ENCODE measurements at places on chromosomes 4 and X.

- no peak for DNase-seq
Measured at GRCh38 chr4:30181512-30181911, 538.7 kb upstream of the PCDH7 start.

- DNase-seq: no peak
Measured at GRCh38 chr4:177283167-177283566, 26.5 kb upstream of the NEIL3 start.

GRCh38 chr4:37620176-37620575, 66.0 kb downstream of the RELL1 start:
- DNase-seq: no peak

GRCh38 chrX:22699581-22700091, 300.1 kb upstream of the DDX53 start:
- peak; percentile 3 for DNase-seq

DNA sequence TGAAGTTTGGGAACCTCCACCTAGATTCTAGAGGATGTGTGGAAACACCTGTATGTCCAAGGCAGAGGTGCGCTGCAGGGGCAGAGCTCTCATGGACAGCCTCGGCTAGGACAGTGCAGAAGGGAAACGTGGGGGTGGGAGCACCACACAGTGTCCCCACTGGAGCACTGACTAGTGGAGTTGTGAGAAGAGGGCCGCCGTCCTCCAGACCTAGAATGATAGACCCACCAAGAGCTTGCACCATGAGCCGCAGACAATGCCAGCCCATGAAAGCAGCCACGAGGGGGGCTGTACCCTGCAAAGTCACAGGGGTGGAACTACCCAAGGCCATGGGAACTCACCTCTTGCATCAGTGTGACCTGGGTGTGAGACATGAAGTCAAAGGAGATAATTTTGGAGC, 274.5 kb upstream of the FMR1 start:
- no peak for DNase-seq

GRCh38 chr4:6773616-6774540, 8.6 kb upstream of the KIAA0232 start:
- DNase-seq: no peak

DNA sequence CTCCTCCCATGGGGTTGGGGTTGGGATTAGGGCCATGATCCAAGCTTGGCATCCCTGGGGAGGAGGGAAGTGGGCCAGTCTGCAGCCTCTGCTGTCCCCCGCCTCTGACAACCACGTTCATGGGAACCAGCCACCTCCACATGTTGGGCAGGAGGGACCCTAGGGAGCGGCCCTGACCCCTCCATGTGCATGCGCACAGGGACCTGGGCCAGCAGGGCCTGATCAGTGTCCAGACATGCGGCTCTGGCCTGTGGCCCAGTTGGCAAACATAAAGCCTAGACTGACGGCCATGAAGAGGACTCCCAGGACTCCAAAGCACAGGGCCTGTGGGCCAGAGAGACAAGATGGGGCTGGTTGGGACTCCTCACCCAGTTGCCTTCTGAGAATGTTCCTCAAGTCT, 11.3 kb downstream of the SLC38A5 start:
- DNase-seq: no peak

GRCh38 chrX:132853040-132853439, 105.4 kb downstream of the HS6ST2 start:
- DNase-seq: no peak

DNA sequence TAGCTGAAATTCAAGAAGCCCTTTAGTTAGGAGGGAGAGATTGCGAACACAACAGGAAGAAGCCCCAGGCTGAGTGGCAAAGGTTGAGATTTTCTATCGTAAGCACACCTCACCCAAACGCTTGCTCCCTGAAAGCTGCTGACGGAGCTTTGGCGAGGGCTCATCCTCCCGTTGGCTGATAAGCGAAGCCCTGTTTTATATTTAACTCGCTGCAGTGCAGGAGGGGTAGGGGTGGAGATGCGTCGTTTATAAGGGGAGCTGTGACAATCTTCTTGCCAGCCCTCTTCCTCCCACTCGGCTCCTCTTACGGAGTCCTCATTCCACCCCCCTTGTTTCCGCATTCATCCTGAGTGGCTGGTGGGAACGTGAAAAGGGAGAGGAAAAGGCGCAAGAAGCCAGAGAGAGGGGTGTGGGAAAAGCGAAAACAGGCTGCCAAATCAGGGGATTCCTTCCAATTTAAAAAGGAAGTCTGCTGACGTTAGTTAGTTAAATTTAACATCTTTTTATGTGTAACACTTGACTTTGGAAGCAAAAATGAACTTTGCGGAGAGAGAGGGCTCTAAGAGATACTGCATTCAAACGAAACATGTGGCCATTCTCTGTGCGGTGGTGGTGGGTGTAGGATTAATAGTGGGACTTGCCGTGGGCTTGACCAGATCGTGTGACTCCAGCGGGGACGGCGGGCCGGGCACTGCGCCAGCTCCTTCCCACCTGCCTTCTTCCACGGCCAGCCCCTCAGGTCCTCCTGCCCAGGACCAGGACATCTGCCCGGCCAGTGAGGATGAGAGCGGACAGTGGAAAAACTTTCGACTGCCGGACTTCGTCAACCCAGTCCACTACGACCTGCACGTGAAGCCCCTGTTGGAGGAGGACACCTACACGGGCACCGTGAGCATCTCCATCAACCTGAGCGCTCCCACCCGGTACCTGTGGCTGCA, at the start of gene ENPEP:
ENPEP (plus strand) TSS at position 275 of the 938 bp plus-strand sequence; CDS start at position 535, 260 bp downstream.
- peak; percentile 86 for DNase-seq

GRCh38 chr4:74202062-74202586, 44.2 kb downstream of the MTHFD2L start:
- DNase-seq: no peak

GRCh38 chr4:54572152-54572542, 85.6 kb upstream of the KIT start:
- no peak for DNase-seq

DNA sequence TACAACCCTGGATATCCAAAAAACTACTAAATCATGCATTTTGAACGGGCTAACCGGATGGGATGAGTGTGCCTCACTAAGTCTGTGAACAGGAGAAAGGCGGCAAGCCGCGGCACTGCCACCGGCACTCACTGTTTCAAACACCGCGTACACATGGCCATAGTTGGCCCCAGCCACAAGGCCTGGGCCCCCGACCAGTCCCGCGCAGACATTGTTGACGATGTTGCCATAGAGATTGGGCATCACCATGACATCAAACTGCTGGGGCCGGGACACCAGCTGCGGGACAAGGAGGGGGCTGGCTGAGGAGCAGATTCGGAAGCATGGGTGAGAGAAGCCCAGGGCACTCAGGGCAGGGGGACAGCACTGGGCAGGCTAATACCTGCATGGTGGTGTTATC, 5.8 kb downstream of the SRPK3 start:
- DNase-seq: no peak

GRCh38 chr4:11710453-11711093, 281.9 kb upstream of the HS3ST1 start:
- DNase-seq: no peak

DNA sequence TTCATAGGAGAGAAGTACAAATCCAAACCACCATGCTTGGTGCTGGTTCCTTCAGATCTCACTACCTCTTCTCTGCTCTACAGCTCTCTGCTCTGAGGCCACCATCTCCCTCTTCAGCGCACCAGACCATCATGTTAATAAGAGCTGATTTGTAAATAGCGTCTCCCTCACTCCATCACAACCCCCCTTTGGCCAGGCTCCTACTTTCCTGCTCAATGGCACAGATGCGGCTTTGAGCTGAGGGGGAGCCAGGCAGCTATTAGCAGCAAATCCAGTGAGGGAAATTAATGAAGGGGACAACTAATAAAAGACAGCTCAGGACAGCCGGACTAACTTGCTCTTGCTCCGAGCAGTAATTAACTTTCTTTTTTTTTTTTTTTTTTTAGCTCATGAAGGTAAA, 13.1 kb downstream of the NEUROG2 start:
- no peak for DNase-seq

DNA sequence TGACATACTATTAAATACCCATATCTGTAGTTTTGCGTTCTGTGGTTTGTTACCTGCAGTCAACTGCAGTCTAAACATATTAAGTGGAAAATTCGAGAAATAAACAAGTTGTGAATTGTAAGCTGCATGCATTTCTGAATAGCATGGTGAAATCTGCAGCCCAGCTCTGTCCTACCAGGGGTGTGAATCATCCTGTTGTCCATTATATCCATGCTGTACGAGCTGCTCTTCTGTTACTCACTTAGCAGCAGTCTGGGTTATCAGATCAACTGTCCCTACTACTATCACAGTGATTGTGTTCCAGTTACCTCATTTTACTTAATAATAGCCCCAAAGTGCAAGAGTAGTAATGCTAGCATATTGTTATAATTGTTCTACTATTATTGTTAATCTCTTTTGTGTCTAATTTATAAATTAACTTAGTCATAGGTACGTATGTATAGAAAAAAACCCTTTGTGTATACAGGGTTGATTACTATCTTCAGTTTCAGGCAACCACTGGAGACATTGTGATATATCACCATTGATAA, 173.7 kb upstream of the FAT4 start:
- DNase-seq: no peak

DNA sequence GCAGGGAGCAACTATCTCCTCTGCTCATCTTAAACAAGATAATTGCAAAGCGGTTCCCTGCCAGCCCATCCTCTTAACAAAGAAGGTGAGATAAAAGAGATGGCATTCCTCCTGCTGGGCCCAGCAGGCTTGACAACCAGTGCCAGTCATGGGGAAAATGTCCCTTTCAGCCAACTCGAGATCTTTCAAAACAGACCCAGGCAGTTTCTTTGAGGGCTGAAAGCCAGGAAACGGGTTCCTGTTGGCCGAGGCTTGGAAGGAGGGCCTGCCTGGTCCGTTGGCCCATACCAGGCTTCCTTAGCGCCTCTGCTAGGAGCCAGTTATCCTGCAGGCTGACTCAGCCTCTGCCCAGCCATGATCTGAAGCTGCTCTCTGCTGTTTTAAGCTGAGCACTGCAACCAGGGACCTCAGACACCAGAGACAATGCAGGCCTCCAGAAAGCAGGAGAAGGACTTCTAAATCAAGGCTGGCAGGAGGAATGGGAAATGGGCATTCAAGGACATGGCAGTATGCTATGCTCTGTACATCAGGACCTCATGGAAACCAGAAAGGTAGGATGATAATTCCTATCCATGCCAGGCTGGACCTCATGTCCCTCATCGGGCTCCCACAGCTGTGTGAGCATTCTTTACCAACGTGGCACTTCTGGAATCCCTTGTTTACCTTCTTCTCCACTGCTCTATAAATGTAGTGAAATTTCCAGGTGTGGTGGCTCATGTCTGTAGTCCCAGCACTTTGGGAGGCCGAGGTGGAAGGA, 42.4 kb upstream of the SLC2A9 start:
- peak; percentile 10 for DNase-seq

- no peak for DNase-seq
Measured at GRCh38 chr4:40173470-40173875, 23.4 kb upstream of the RHOH start.

DNA sequence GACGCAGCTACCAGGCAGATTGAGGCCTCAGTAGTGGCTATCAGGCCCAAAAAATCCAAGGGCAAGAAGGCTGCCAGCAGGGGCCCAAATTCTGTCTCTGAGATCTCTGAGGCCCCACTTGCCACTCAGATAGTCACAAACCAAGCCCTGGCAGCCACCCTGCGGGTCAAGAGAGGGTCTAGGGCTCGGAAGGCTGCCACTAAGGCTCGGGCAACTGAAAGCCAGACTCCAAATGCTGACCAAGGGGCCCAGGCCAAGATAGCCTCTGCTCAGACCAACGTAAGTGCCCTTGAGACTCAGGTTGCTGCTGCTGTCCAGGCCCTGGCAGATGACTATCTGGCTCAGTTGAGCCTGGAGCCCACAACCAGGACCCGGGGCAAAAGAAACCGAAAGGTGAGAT, 2.8 kb downstream of the TRO start:
- DNase-seq: no peak

- no peak for DNase-seq
Measured at GRCh38 chr4:32440391-32440790, 1720.2 kb downstream of the PCDH7 start.

- DNase-seq: no peak
Measured at GRCh38 chrX:123648028-123648810, 84.6 kb downstream of the THOC2 start.

- DNase-seq: peak; percentile 18
Measured at GRCh38 chr4:98305576-98305975, 44.4 kb downstream of the RAP1GDS1 start.

GRCh38 chrX:140713174-140713539, 3.6 kb downstream of the LINC00632 start:
- peak; percentile 48 for DNase-seq

DNA sequence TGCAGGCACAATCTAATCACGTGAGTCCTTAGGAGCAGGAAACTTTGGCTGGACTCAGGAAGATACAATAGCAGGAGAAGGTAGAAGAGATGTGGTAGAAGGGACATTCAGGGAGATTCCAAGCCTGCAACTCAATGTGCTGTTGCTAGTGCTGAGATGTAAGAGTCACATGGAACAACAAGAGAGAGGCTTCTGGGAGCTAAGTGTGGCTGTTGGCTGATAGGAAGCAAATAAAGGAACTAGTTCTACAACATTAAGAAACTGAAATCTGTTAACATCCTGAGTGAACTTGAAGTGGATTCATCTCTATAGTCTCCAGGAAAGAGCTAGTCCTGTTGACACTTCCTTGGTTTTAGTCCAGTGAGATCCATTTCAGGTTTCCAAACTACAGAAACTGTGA, 1207.4 kb downstream of the ADGRL3 start:
- no peak for DNase-seq

DNA sequence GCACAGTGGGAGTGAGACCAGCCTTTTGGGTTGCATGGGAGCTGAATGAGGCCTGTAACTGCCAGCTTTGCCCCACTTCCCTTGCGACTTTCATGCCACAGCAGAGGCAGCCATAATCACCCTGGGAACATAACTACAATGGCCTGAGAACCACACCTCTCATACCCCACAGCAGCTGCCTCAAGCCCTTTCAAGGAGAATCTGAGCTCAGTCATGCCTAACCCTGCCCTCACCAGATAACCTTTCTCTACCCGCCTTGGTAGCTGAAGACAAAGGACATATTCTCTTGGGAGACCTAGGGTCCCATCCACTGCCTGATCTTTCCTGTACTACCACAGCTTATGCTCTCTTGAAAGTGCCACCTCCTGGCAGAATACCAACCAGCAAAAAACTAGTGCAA, 599.9 kb upstream of the IGFBP7 start:
- no peak for DNase-seq

GRCh38 chr4:24915121-24915922, 2.5 kb upstream of the CCDC149 start:
- DNase-seq: no peak
